ENCODE measurements at places on chromosomes 7 and 10. TPM values are rescaled to one million over a fixed set of nuclear protein-coding genes. Genes with fewer than 3 reads are reported as not detected.

SLC39A12 gene
- not detected for total RNA-seq

AIMP2 gene
- total RNA-seq = 74.6 TPM

C7orf25 gene
- total RNA-seq = 11.1 TPM

SLC16A12 gene
- total RNA-seq = not detected

CCL24 gene
- not detected for total RNA-seq

NEUROG3 gene
- not detected for total RNA-seq

PTN gene
- total RNA-seq = 8.3 TPM

DKK1 gene
- 558 TPM for total RNA-seq

RBM33 gene
- 9.5 TPM for total RNA-seq

DNA sequence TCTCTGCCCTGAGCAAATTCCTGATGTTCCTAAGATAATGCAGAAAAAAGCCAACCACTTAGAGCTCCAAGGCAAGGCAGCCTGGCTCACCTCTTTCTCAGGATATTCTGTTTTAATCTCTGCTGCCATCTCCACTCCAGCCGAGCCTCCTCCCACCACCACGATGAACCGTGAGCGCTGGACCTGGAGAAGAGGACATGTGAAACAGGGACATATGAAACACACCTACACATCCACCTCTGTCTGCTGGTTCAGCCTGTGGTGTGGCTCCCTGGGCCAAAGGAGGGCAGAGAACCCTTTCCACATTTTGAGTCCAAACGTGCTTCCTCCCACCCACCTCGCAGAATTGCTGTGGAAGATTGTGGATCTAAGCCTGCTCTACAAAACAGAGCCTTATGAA lies 12.2 kb downstream of the AIFM2 start:
- DNase-seq = no peak

DNA sequence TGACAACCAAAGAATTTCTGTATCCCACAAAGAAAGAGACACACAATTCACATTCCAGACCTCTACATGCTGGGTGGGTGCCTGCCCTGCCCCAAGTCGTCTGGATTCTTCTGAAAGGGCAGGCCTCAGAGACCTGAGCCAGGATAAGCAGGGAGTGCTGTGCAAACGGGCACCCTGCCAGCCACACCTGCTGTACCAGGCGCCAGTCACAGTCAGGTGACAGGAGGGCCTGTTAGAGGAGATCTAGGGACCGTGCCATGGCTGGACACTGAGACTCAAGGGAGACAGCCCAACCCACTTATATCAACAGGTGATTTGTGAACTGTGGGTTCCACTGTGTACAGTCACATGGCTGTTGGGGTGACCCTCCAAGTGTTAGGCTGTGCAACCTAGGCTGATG lies 103.1 kb upstream of the AFAP1L2 start:
- DNase-seq = no peak

GRCh38 chr7:147079083-147079482 lies 962.5 kb downstream of the CNTNAP2 start:
- DNase-seq = no peak

DNA sequence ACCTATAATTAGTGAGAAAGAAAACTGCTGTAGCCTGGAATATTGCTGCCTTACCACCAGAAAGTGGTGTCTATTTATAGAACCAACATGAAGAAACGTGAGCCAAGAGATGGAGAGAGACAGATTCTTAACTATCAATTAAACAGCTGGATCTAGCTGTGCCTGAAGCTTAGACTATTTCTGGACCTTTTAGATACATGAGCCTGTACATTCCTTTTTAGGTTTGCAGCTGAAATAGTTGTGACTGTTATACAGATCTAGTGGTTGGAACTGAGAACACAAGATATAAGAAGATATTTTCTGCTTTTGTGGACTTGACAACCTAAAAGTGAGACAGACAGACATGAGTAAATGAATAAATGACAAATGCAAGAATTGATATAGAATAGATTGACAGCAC lies 73.4 kb downstream of the CDK14 start:
- no peak for DNase-seq

- no peak for DNase-seq
Observed at GRCh38 chr10:60607372-60607771, 170.9 kb upstream of the CDK1 start.

GRCh38 chr10:4162571-4163286 lies 377.7 kb upstream of the KLF6 start:
- DNase-seq = no peak

DNA sequence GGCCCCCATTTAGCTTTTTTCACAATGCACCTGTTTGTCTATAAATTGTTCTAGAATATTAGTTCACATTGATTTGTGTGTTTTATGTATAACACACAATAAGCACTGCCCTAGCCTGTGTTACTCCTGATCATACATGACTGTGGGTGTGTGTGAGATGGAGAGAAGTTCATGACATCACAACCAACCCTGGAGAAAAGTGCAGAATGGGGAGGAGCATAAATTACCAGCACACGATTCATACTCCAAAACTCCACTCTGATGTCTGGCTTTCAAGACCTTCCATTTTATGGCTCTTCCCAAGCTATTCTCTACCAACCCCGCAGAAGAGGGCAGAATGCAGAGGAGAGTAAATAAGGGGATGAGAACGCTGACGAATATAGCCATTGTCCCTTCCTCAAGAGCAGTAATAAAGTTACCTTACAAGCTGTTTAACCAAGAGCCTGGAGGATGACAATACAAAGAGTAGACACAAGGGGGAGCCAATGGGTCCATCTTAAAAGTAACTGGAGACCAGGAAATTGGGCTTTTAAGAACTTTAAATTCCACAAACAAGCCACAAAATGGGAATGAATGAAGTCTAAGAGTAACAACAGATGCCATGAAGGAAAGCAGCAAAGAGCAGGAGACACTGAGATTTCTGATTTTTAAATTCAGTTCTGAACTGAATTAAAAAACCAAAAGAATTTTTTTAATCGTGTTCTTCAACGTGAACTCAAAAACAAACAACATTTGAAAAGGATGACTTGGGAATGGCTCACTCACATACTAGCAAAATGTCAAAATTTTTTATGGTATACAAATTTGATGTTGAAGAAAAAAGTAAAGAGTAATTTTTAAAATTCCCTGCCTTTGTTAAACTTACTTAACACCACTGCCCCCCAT lies 159.6 kb downstream of the PARD3 start:
- peak; percentile 72 for DNase-seq

DNA sequence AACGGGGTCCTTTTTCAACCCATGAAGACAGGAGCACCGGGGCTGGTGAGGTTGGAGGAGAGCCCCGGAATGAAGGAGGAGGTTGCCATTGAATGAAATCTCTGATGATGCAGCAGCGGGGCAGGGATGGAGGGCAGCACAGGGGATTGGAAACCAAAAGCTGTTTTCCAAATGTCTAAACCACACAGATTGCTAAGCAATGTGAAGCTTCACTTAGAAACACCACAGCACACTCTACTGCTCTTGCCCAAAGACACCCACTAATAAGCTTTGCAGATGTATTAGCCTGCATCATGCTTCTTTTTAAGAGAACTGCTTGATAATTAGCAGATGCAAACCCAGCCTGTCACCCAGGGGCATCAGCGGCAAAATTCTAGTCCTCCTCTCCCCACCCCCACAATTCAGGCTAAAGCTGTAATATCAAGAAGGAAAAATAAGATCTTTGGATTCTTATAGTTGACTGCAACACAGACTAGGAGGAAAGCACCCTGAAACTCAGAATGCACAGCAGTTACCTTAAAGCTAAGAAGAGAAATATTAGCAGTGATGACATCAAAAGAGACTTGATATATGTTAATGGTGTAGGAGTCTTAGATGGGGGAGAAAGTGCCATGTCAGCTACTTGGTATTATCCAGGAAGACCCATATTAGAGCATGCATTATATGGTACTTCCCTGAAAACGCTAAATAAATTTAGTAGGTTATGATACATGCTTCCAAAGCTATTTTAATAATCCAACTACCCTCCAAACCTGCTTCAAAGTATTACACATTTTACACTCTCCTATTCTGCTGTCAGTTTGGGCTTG lies 666.7 kb downstream of the KCNMA1 start:
- no peak for DNase-seq

DNA sequence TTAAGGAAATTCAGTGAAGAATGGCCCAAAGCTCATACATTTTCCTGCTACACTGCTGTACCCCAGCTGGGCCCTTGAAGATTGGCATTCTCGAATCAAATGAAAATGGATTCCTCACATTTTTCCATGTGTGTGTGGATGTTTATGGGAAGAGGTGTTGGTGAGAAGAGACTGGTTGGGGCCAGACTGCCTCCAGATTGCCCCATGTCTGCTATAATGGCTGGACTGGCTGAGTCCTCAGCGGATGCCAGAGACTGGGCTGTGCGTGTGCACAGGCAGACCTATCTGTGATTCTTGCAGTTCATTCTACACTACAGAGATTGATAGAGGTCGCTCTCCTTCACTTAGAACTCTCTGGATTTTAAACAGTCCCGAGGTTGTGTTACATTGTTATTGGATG lies 183.6 kb upstream of the GDF10 start:
- no peak for DNase-seq

- DNase-seq = no peak
Observed at GRCh38 chr10:22612318-22612717, 102.1 kb downstream of the PIP4K2A start.

DNA sequence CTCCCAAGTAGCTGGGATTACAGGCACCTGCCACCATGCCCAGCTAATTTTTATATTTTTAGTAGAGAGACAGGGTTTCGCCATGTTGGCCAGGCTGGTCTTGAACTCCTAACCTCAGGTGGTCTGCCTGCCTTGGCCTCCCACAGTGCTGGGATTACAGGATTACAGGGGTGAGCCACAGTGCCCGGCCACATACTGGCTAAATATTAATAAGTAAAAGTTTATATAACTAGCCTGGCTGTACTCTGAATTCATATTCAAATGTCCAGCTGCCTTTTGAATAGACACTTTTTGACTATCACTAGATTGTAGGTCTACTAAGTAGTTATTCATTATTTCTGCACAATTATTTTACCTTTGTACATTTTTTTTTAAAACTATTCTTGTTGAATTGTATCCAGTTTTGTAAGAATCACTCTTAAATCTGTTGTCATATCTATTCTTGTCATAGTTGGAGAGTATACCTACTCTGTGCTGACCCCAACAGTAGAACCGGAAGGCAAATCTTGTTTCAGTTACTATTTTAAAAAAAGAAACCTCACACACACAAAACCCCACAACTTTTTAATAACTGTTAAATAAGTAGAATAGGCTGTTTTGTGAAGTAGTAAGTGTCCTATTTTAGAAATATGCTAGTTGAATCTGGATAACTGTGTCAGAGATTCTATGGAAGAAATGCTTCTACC lies 29.6 kb downstream of the MINPP1 start:
- DNase-seq = no peak

- no peak for DNase-seq
Observed at GRCh38 chr7:140552240-140552679, 73.0 kb upstream of the MKRN1 start.

GRCh38 chr7:21429786-21430574 lies 2.1 kb downstream of the SP4 start:
- DNase-seq = no peak

DNA sequence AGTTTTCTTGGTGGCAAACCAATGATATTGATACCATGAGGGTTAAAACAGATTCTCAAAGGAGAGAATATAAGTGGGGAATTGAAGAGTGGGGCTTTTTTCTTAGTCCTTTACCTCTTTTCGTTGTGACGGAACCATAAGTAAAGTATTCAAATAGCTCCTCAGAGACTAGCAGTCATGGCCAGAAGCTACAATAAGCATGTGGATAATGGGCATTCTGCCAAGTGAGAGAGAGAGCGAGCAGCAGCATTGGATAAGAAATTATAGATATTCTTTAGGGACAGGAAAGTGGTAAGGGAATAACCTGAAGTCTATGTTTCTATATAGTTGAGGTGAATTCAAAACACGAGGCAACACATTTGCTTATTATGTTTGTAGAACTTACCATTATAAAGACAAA lies 235.1 kb downstream of the SEMA3E start:
- DNase-seq = peak; percentile 3

DNA sequence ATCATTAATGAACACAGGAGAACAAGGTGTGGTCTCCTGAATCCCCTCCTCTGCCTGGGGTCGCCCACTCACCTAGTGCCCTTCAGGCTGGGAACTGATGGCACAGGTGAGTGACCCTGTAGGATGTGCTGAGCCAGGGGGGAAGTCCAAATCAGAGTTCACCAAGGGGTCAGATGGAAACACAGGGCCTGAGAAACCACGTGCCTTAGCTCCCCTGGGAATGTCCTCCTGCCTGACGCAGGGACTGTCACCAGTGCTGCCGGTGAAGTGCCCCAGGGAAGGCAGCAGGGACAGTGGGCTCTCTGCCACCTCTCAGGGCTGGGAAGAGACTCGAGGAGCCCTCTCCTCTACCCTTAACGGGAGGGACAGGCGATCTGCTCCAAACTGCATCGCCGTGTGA lies 5.8 kb upstream of the PYROXD2 start:
- no peak for DNase-seq

DNA sequence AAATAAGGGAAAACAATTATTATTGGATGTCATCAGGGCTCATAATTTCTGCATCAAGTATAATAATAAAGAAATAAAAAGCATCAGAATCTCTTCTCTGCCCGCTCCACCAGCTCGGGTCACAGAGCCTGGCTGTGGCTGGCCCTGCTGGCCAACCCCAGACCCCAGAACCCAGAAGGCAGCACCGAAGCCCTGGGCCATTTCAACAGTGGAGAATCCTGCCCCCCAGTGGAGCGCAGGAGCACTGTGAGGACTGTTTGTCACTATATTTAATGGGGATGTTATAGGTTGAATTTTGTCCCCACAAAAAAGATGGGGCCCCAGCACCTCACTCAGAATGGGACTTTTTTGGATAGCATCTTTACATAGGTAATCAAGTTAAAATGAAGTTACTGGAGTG lies 27.3 kb downstream of the DENND11 start:
- DNase-seq = no peak

GRCh38 chr7:130400120-130400572 lies 19.9 kb downstream of the CPA1 start:
- DNase-seq = peak; percentile 77

DNA sequence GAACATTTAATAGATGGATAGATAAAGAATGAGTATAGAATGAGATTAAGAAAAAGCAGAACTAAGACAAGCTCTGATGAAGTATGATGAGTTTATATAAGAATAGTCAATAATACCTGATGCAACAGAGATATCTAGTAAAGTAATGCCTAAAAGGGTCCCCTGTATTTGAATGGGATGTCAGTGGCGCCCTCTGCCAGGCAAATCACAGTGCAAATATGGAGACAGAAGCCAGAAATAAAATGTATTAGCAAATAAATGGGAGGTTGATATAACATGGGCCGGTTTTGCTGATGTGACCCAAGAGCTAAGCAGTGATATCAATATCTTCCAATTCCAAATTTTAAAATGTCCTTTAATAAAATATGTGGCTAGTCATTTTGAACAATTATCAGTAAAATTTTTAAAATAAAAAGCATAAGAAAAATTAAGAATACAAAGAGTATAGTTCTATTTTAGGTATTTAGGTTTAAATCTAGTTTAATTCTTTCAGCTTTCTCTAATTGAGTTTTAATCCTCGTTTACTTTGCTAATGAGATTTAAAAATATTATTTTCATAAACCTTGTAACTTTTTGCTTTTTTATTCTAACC lies 62.6 kb downstream of the ADK start:
- peak; percentile 61 for DNase-seq

GRCh38 chr7:56578612-56579011 lies 462.4 kb upstream of the NUPR2 start:
- no peak for DNase-seq

Measured in GM23248 (cell line).